KBM-7 (cell line): ENCODE measurements at places on chromosomes 5 and 9.

GRCh38 chr5:43332401-43332800, 19.2 kb upstream of the HMGCS1 start:
- no peak for DNase-seq

- no peak for DNase-seq
Measured at GRCh38 chr5:83475391-83475863, 3.9 kb downstream of the VCAN start.

- no peak for DNase-seq
Measured at GRCh38 chr5:64165160-64165499, 513 bp upstream of the RNF180 start.

DNA sequence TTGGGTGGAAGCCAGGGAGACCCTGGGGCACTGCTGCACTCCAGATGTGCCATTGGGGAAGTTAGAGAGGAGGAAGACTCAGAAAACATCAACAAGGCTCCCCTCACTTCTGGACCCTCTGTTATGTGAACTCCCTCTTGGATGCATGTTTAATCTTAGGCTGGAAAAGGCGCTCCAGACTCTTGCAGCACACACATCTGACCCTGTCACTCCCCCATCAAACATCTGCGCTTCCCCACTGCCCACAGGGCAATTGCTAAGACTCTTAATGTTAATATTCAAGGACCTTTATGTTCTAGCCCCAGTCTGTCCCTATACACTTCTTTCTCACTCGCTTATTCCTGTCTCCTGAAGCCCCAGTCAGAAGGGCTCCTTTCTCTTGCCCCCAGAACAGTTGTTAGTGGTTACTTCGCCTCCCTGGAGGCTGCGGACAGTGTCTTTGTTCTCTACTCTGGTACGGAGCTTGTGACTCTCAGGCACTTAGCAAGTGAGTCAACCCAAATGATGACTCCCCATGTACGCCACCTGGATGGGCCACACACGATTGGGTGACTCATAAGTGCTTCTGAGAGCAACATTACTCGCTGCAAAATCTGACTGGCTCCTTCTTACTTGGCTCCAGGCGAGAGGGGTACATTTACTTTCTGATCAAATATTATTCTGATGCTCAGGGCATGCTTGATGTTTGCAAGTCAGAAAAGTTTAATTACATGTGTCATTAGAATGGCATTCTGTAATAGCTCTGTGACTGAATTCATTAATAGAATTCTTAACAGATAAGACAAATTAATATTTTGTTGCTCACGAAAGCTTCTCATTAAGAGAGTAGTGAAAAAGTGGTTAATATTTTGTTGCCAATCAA, 193.6 kb downstream of the HSPA4 start:
- DNase-seq: no peak

- DNase-seq: no peak
Measured at GRCh38 chr5:146409054-146409671, 38.0 kb upstream of the TCERG1 start.

- DNase-seq: no peak
Measured at GRCh38 chr9:114947058-114947457, 16.7 kb upstream of the TNFSF8 start.

DNA sequence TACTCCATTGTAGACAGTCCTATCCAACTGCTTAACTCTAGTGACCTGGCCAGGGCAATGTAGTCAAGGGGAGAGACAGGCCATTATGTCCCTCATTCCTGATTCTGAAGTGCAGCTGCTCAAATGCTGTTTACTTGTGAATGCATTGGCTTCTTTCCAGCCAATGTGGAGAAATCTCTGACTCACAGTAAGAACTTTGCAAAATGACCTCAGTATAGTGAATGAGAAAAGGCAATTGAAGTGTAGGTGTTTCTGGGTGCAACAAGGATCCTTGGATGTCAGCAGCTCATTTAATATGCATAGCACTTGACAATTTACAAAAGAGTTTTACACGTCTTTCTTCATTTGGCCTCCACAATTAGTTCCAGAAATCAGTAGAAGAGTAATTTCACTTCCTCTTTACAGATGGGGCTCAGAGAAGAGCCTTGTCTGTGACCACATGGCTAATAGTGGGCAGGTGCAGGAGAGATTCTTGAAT, 367.2 kb downstream of the OSTF1 start:
- no peak for DNase-seq

- DNase-seq: no peak
Measured at GRCh38 chr9:30120666-30121065, 2263.8 kb upstream of the ACO1 start.

- DNase-seq: no peak
Measured at GRCh38 chr5:169736653-169737052, 99.6 kb downstream of the DOCK2 start.

DNA sequence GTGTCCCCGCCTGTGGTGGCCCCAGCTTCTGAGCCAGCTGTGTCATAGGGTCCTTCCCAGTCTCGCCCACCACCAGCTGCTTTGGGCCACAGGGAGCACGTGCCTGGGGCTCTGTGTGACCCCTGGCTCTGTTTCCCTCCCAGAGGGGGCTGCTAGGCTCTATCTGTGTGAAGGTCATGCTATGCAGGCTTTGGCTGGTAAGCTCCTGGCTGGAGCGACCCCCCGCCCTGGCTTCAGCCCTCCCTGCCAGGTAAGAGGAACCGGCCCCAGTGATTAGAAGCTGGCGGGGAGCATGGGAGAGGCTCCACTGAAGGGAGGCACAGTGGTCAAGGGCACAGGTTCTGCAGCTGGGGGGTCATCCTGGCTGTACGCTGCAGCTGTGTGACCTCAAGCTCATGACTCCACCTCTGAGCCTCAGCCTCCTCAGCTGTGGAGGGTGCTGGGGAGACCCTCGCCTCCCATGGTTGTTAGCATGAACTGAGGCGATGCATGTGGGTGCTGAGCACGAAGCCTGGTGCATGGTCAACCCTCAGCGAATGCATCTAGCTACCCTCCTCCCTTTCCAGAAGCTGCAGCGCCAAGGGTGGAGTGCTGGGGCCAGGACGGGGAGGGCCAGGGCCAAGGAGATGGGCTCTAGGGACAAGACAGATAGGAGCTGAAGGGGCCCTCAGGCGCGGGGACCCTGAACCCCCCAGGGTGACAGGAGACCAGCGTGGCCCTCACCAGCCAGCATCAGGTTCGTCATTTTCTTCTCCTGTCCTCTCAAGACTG, 163.8 kb upstream of the MVB12B start:
- DNase-seq: no peak
